WERI-Rb-1 (cell line): ENCODE measurements at places on chromosomes 2 and 18.

DNA sequence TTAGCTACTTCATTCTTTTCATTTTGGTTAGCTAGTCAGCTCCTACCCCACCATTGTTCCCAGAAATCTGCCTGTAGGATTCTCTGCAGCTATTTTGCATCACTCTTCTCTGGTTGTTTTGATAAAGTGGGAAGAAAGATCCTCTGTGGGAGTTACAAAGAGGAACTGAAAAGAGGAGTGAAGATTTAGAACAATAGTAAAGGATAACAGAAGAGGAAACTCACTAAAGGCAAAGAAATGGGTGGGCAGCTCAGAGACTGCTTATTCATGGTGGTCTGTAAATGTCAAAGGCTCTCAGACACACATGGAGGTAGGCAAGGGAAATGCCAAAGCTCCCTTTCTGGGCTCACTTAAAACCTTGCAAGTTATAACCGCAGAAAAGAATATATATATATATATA lies 17.2 kb upstream of the CD207 start:
- DNase-seq: no peak

DNA sequence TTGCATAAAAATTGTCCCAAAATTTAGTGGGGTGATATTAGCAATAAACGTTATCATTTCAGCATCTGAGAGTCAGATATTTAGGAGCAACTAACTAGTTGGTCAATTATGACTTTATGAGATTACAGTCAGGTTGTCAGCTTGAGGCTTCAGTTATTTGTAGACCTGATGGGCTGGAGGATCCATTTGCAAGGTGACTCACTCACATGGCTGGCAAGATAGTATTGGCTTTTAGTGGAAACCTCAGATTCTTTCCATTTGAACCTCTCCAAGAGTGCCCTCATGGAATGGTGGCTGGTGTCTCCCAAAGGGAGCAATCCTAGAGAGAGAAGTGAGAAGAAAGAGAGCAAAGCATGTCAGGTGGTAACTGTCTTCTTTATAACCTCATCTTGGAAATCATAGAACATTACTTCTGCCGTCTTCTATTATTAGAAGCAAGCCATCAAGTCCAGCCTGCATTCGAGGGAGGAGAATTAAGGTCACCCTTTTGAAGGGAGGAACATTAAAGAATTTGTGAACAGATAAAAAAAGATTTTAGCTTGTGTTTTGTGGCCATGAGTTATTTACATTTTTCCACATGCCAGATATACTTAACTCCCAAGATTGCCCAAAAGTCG lies 92.5 kb downstream of the HAUS1 start:
- no peak for DNase-seq

DNA sequence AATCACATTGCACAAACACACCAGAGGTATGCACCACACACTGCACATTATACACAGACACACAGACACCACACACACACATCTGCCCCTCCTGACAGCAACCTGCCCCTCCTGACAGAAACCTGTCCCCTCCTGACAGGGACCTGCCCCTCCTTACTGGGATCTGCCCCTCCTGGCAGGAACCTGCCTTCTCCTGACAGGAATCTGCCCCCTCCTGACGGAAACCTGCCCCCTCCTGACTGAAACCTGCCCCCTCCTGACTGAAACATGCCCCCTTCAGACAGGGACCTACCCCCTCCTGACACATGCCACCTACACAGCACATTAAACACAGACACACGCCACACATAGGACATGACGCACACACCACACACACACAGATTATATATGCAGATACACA lies 88.9 kb downstream of the PXDN start:
- DNase-seq: no peak

DNA sequence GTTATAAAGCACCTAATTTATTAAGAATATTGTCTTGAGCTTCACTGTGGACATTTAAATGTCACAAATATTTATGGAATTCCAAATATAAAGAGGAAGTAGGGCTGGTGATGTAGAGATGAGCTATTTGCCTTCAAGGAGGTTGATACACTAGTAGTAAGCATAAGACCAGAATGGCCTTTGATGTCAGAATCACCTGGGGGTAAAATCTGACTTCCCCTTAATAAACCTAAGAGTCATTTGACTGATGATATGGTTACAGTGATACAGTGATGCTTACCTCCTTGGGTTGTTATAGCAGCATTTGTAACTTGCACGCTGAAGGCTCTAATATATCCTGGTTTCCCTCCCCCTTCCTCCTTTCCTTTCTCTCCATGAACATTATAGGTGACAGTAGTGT lies 143.7 kb downstream of the CERS6 start:
- no peak for DNase-seq

DNA sequence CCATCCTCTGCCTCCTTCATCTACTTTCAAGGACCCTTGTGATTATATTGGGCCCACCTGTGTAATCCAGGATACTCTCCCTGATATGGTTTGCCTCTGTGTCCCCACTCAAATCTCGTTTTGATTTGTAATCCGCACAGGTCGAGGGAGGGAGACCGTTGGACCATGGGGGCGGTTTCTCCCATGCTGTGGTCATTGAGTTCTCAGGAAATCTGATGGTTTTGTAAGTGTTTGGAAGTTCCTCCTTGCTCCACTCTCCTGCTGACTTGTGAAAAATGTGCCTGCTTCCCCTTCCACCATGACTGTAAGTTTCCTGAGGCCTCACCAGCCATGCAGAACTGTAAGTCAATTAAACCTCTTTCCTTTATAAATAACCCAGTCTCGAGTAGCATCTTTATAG lies 42.0 kb upstream of the EML6 start:
- no peak for DNase-seq

GRCh38 chr2:230797515-230798495 lies 66.9 kb upstream of the ITM2C start:
- DNase-seq: no peak

DNA sequence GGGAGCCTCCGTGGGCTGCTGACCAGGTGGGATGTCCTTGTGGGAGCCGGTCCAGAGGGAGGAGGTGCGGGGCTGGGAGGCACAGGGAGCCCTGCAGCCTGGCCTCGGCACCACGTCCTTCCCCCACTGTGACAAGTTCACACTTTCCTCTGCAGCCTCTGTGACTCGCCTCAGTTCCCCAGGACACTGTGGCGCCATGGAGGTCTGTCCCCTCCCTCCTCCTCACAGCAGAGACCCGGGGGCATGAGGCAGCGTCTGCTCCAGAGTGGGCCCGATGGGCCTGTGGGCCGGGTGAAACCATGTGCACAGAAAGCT lies 27.3 kb upstream of the KCNG2 start:
- DNase-seq: no peak

DNA sequence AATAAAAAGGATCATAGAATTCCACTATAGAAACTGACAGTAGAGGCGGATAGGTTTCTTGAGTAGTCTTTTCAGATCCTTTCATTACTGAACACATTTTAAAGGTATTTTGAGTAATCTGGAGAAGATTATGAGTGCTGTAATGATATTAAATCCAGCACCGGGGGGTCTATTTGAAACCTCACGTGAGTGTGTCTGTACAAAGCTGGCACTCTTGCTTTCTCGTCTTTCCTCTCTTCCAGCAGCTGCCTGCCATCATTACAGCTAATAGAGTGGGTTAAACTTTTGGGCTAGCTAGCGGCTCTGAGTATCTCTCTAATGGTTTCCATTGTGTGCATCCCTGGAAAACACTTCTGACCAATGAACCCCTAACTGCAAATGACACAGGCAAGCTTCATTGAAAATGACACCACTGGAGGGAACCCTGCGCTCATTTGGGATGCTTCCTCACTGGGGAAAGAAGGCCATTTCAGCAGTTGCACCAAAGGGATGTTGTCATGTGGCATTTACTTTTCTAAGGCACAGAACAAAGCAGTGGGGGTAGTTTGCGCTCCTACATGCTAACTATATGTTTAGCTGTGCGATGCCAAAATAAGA lies 101.0 kb downstream of the HRH4 start:
- DNase-seq: no peak

DNA sequence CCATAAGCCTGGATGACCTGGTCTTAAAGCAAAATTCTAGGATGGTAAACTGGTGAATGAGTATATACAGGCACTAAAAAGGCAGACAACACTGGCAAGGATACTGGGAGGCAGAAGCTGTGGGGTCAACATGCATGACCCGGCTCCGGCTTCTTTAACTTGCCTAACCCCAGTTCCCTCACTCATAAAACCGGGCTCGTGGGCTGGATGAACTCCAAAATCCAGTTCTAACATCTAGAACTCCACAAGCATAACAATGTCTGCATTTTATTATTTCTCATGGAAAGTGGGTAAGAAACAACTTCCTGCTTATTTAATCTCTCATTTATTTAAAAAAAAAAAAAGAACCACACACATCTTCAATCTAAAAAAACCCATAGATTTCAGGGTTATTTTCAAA lies 57.3 kb downstream of the FARSB start:
- no peak for DNase-seq

DNA sequence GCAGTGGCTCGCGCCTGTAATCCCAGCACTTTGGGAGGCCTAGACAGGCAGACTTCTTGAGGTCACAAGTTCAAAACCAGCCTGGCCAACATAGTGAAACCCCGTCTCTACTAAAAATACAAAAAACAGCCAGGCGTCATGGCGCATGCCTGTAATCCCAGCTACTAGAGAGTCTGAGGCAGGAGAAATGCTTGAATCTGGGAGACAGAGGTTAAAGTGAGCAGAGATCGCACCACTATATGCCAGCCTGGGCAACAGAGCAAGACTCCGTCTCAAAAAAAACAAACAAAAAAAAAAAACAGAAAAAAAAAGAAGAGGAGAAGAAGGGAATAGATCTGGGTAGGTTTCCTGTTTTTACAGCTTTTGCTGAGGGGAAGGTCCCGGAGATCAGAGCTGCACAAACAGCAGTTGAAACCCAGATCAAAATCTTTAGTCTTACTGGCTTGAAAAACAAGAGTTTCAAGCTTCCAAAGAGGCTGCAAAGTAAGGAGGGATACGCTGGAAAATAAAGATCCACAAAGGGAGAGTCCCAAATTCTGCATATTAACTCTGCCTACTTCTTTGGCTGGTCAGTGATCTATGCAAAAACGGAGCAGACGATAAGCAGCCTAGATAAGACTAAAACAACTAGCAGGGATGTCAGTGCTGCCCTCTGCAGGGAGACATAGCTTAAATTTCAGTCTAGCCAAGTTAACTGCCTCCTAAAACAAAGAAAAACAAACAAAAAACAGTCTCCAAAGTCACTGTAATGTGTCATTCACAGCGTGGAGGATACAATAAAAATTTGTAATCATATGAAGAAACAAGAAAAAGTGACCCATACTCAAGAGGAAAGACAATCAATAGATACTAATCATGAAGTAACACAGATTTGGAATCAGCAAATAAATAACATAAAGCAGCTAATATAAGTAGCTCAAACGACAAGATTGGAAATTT lies 74.1 kb downstream of the TLK1 start:
- DNase-seq: peak; percentile 56

GRCh38 chr2:227888289-227888688 lies 16.9 kb downstream of the DAW1 start:
- DNase-seq: peak; percentile 12

- DNase-seq: no peak
These were observed 188.8 kb upstream of the CWC22 start for GRCh38 chr2:180195847-180196246.

DNA sequence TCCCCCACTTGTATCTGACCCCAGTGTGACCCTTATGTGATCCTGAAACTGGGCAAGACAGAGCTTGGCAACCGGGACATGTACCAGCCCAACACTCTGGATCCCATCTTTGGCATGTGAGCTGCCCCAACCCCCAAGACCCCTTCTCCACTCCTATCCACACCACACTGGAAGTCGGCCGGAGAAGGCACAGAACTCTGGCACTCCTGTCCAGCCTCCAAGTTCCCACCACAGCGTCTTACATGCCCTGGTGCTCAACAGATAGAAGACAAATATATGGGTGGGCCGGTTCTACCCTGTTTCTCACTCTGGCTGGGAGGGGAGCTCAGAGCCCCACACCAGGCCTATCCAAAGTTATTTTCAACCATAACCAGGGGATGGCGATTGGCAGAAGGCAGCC lies 40.8 kb downstream of the LMAN2L start:
- DNase-seq: no peak

GRCh38 chr2:22355816-22356433 lies 1029.1 kb upstream of the KLHL29 start:
- DNase-seq: peak; percentile 69

- DNase-seq: no peak
These were observed 79.6 kb upstream of the GCFC2 start for GRCh38 chr2:75790121-75790813.

DNA sequence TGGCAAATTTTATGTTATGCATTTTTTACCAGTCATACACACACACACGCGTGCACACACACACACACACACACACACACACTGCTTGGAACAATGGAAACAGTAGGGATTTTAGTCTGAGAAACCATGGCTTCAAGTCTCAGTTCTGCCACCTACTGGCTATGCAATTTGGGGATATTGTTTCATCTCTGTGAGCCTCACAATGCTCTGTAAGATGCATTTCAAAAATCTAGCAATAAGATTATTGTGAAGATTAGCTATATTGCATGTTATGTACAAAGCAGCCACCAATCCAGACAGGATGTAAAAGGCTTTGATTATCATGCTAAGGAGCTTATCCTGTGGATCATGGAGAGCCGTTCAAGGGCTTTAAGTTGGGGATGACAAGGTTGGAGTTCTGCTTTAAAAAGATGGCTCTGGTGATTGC lies 401.4 kb downstream of the NBAS start:
- DNase-seq: peak; percentile 76

DNA sequence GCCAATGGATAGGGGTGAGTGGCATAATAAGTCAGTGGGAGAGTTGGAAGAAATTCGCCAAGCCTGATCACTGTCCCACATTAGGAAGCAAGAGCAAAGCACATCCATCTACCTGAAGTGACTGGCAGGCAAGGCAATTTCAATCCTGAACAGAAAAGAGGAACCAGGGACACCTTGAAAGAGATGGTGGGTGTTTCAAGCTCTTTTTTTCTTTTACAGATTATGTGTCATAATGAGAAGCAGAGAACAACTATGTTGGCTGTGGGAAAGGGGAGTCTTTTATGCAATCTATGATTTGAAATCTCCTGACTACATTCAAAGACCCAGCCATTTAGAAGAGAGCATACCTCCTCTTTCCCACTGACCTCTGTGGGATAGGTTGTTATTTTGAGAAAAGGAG lies 63.5 kb downstream of the TGIF1 start:
- no peak for DNase-seq

DNA sequence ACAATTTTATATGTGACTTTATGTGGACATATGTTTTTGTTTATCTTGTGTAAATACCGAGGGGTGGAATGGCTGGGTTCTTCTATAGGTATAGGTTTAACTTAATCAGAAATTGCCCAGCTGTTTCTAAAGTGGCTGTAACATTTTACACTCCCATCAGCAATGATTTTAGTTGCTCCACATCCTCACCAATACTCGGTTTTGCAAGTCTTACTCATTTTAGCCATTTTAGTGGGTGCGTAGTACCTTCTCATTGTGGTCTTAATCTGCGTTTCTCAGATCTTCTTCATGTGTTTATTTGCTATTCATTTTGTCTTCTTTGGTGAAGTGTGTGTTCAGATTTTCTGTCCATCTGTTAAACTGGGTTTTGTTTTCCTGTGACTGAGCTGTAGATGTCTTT lies 95.4 kb upstream of the BCL2L11 start:
- no peak for DNase-seq

GRCh38 chr2:60416221-60417008 lies 137.0 kb downstream of the BCL11A start:
- no peak for DNase-seq

GRCh38 chr2:222652491-222653255 lies 3.2 kb downstream of the FARSB start:
- DNase-seq: no peak

GRCh38 chr2:274503-274902 lies 9.8 kb downstream of the ACP1 start:
- no peak for DNase-seq

GRCh38 chr2:15275346-15275745 lies 285.8 kb downstream of the NBAS start:
- DNase-seq: no peak

- no peak for DNase-seq
These were observed 1.1 kb upstream of the TTR start for GRCh38 chr18:31590570-31590969.
